HFFc6 (cell line): ENCODE measurements at places on chromosomes 11 and 22.

DNA sequence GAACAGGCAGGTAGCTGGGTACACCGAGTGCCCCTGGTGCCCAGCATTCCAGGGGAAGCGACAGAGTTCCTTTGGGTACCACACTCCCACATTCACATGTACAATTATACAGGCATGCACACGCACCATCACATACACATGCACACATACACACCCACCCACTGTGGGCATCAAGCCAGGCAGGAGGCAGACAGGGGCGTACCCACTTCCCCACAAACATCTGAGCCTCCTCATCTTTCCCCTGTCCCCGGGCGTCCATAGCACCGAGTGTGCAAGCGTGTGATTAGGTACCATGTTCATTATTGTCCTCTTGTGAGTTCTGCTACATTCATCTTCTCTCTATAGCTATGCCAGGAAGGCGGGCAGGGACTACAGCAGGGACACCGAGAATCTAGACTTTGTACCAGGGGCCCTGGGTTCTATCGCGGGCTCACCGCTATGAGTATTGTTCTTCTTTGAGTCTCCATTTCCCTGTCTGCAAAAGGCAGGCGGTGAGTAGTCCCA, 2.1 kb upstream of the CARD10 start:
- no peak for DNase-seq

DNA sequence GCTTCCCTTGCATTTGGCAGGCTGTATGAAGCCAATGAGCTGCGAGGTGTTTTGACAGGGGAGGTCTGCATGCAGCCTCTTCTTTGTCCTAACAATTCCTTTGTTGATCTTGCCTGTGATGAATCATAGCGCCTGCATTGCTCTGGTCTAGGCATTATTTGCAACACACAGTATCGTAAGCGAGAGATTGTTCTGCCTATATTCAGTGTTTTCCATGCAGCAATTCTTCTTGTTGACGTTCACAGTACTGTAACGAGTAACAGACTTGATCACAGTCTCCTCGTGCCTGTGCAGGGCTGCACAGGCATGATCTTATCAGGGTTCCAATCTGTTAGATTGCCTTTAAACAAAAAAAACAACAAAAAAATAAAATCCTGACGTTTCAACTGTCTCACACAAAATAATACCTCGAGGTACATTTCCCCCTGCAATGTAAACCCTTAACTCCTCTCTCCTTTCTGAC, 13.9 kb upstream of the ADSL start:
- no peak for DNase-seq

DNA sequence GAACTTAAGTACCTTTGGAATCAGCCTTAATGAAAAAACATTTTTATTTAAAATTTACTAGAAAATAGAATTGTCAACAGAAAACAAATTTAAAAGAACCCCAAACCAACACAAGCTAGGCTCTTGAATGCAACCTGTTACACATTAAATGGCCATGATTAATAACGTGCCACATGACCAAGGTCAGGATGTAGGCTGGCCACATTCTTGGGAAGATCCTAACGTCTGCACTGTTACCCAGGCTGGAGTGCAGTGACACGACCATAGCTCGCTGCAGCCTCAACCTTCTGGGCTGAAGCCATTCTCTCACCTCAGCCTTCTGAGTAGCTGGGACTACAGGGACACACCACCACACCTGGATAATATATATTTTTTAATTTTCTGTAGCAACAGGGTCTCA, 126.4 kb upstream of the APOA1 start:
- DNase-seq = no peak

GRCh38 chr11:71309611-71310010, 57.2 kb upstream of the SHANK2 start:
- no peak for DNase-seq

- DNase-seq = no peak
Measured at GRCh38 chr11:13680501-13681264, 12.2 kb downstream of the FAR1 start.

- no peak for DNase-seq
Measured at GRCh38 chr22:23236440-23237184, 56.3 kb downstream of the BCR start.

- no peak for DNase-seq
Measured at GRCh38 chr22:31631436-31631835, 30.6 kb downstream of the PISD start.

GRCh38 chr11:100805506-100806199, 118.6 kb downstream of the ARHGAP42 start:
- peak; percentile 33 for DNase-seq

GRCh38 chr11:57230791-57231538, 6.1 kb downstream of the APLNR start:
- DNase-seq = no peak

- DNase-seq = no peak
Measured at GRCh38 chr11:76005756-76006155, 190.7 kb downstream of the UVRAG start.

DNA sequence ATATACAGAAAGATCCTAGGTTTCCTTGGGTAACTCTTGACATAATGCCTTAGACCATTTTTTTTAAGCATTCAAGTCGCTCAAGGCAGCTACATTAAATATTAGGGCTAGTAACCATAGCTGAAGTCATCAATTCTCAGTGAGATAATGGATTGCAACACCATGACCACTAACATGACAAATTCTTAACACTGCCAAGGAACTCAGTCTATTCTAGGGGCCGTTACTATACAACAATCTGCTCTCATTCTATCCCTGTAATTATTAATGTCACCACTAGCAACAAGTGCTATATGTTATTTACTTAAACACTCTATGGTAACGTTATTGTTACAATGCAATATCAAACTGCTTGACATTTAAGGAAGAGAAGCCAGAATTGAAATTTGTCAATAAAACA, 3.2 kb upstream of the STK33 start:
- DNase-seq = peak; percentile 14

DNA sequence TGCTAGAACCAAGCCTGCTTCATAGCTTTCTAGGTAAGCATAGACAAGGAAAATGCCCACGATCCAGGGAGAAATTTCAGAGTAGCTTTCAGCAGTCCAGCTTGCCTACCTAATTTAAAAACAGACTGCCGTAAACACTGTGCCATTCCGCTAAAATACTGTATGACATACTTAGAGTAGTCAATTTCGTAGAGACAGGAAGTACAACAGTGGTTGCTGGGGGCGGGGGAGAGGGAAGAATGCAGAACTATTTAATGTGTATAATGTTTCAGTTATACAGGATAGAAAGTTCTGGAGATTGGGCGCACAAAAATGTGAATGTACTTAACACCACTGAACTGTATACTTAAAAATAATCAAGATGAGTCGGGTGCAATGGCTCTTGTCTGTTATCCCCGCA, 56.7 kb downstream of the C11orf58 start:
- DNase-seq = no peak

DNA sequence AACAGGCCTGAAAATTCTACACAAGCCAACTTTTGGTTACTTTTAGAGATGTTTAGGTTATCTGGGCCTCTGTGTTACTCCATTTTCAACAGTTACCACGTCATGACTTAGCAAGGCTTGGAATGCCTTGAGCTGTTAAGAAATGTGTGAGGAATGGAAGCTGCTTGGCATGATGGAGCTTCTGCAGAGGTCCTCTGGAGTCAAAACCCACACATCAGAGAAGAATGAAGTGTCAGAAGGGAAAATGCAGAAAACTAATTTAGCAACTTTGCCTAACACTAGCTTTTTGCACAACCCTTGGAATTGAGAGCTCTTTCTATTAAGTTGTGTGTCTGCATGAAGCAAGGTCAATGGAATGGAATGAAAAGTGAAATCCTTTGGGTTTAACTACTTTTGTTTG, 27.4 kb downstream of the FAT3 start:
- DNase-seq = peak; percentile 49
